ENCODE measurements at places on chromosomes 3 and 15.
A peak's percentile ranks its signal among the peaks of the same experiment; 100 is the strongest.

- no peak for DNase-seq
Observed at GRCh38 chr3:72485641-72486040, 362.6 kb downstream of the SHQ1 start.

DNA sequence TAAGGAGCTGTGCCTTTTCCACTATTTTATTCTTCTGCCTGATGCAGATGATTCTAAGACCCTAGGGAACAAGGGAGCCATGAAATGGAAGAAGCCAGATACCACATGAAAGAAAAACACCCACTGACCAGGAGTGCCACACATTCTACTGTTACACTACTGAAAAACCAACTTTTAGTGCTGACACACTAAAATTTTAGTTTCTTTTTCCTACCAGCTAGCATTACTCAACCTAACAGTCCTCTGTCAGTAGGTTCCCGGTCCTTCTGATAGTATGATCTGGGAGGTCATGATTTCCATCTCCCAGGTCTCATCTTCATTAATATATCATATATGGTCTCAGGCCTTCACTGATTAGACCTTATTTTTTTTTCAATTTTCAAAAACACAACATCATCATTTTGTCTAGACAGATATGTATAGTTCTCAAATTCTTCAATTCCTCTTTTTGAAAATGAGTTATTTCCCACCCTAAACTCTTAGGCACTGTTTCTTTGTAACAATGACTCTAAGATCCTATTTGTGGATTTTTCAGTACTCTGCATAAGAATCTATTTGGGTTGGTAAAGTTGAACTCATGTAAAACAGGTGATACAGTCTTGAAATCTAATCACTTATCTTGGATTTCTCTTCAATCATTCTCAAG is 321.8 kb downstream of the CTNNB1 start:
- DNase-seq, result no peak

DNA sequence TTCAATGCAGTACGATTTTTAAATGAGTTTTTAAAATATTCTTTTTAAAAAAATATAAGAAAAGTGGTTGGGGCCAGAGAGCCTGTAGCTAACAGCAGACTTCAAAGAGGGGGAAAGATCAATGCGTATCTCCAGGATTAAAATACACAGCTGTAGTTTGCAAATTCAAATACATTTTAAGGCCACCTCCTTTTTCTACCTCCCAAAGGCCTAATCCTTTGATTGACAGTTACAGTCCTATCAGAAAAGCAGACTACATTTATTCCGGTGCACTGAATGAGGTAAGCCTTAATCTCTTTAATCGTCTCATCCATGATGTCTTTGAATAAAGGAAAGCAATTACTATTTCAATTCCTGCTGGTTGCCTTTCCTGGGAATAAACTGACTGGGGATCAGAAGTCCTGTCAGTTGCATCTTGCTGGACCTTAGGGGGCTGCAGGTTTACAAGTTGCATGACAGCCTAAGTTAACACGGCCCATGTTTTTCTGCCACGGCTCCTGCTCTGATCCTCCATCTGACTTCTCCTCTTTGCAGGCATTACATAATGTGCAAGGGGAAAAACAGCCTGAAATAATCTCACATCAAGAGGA is 51.7 kb downstream of the CADPS start:
- DNase-seq, result no peak

GRCh38 chr3:50525987-50526386 is 22.6 kb upstream of the CACNA2D2 start:
- peak; percentile 78 for DNase-seq

GRCh38 chr3:30776186-30776815 is 118.2 kb downstream of the GADL1 start:
- DNase-seq, result no peak

- no peak for DNase-seq
Observed at GRCh38 chr3:143081844-143082778, 37.5 kb upstream of the CHST2 start.

- DNase-seq, result no peak
Observed at GRCh38 chr3:159951540-159951939, 37.1 kb upstream of the IL12A start.

DNA sequence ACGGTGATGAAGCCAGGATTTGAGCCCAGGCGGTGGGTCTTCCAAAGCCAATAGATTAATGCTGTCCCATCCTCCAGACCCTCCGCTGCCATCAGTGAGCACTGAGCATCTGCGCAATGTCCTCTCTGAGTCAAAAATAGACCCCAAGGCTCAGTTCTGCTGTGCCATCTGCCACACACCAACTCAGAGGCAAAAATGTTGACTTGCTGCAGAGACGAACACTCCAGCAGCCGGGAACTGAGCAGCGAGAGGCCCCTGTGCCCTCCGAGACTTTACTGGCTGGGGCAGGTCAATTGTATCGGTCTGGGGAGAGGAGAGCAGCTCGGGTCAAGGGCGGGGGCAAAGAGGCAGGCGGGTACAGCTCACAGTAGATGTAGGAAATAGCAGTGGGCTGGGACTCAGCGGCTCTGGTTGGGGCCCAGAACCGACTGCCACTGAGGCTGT is 41.5 kb upstream of the ATP2B2 start:
- peak; percentile 37 for DNase-seq

DNA sequence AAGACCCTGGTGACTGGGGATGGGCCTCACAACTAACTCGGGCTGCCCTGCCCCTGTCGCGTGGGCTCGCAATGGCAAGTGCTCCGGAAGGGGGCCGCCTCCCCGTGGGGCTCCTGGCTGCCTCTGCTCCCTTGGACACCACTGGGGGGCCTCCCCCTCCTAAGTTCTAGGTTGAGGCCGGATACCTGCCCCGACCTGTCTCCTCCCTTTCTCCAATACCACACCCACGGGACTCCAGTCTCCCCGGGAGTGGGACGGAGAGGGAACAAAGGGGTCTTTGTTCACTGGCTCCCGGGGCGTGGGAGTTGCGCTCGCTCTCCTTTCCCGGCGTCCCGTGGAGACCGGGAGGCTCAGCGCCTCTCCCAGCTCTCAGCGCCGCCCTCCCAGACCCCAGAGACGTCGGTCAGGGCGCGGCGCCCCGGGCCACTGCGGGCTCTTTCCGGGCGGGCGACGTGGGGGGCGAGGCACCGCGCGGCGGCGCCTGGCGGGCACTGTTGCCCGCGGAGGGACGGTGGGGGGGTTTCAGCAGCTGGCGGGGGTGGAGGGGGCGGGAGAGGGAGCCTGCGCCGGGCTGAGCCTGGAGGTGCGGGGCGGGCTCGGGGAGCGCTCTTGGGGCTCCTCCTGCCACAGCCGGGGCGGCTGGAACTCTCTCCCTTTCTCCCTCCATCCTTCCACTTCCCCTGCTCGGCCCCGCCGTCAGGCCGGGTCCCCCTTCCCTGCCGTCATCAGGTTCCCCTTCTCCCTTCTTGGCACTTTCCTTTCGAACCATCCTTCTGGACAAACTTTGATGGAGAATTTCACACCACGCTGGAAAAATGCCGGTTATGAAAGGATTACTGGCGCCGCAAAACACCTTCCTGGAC is at the start of gene KCNH8:
KCNH8 (plus strand) TSS at position 606 of the 863 bp plus-strand sequence; CDS start at position 816, 210 bp downstream.
- peak; percentile 61 for DNase-seq

Measured in activated CD8-positive, alpha-beta memory T cell treated with anti-CD3 and anti-CD28 coated beads for 24 hours (primary cell).